ENCODE measurements at places on chromosomes 3 and 15.

GRCh38 chr15:62348118-62348517 is 183.0 kb upstream of the C2CD4B start:
- no peak for DNase-seq

- no peak for DNase-seq
These were observed 260.9 kb upstream of the KCNMB2 start for GRCh38 chr3:178275311-178275710.

GRCh38 chr15:51759557-51760070 is 8.2 kb downstream of the TMOD2 start:
- DNase-seq = peak; percentile 85

DNA sequence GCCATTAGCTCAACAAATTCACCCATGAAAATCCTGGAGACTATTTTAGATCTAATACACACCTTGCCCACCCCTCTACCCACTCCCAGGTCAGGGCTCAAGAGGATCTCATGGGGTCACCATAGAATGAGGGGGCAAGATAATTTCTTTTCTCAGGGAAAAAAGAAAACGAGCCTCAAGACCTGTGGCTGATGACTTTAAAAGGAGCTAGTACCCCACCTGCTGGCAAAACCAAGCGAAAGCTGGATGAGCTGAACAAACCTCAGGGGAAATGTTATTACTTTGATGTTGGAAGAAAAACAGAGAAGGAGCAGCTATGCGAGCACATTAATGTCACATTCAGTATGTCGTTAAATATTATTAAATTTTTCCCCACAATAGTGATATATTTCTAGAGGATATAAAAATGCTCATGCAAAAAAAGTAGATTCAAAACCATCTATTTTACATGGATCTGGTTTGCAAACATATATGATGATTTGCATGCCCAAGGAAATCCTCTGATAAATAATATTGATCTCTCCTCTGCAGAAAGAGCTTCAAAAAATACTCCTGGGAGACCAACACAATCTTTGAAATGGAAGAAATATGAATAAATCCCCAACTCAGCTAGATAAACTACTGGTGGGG is 37.7 kb downstream of the PLD1 start:
- DNase-seq = no peak

GRCh38 chr3:104596551-104596950 is 770.2 kb upstream of the ALCAM start:
- no peak for DNase-seq

- no peak for DNase-seq
These were observed 1.9 kb upstream of the PDIA5 start for GRCh38 chr3:123064914-123065313.

GRCh38 chr3:147958754-147959153 is 549.6 kb downstream of the ZIC1 start:
- DNase-seq = no peak

DNA sequence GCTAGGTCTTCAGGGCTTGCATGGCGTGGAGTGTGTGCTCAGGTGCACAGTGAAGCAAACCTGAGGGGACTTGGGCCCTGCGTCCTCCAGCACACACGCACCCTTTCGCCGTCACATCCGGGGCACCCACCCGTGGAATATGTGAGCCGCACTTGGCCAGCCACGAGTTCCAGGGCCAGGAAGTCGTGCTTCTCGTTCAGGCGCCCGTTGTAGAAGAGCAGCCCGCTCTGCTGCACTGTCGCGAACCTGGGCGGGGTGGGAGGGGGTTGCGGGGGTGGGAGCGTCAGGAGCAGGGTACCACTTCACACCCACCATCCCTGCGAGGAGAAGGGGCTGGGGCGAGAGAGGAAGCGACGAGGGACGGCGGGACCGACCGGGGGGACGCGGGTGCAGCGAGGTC is 7.1 kb downstream of the CELSR3 start:
- DNase-seq = no peak

- DNase-seq = no peak
These were observed 15.1 kb upstream of the UACA start for GRCh38 chr15:70778258-70779076.

DNA sequence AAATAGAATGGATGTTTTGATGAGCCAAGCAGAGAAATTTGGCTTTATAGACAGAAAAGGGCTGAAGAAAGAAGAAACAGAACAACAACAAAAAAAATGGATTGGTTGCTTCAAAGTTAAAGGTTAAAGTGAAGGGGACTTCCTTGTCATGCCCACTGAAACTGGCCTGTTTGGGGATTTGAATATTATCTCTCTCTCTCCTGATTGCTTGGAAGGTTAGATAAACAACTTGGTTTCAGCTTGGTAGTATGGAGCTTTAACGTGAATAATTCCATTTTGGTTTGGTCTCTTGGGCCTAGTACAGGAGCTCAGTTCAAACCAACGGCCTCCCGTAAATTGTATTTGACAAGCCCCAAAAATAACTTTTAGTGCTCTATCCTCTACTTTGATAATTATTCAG is 70.8 kb upstream of the MBNL1 start:
- DNase-seq = no peak

DNA sequence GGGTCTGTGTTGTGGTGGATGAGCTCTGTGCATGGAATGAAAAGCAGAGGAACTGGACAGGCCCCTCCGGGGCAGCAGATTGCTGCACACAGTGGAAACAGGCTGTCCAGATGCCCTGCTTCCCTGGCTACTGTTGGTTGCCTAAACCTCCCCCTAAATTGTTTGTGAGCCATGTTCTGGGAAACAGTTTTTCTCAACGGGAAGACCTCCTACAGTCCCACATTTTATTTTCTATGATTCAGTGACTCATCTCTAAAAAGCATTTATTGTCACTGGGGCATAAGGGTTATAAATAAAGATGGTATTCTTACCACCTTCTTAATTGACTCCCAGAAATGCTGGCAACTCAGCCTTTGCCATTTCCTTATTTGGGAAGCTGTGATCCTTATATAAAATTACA is 20.3 kb upstream of the PTPN9 start:
- no peak for DNase-seq

DNA sequence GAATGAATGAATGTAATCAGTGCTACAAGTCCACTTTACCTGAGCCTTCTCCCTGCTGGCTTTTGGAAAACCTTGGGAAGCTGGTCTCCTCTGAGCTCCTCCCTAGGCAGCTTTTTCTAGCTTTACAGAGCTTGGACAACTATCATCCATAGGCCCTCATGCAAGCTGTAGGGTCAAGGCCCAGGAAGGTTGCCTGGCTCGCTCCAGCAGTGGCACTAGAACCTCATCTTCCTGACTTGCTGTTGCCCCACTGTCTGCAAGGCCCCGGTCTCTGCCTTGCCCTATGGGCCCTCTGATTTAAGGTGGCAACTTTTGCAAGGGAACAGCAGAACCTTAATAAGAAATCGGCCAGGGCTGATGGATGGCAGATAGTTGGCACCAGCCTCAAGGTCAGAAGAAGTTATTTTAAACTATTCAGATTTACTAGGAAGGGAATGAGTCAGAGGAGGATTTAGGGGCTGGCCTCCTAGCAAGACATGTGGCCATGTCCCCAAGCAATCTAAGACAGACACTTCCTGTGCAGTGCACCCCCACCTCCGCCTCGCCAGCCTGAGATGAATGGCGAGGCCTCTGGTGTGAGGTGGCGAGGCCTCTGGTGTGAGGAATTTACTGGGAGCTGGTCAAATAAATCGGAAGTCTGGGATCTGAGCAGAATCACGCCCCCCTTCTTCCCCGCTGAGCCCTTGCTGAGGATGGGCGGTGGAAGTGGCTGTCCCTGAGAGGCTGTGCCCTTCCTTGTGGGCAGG is 180.8 kb downstream of the MEGF11 start:
- no peak for DNase-seq

- DNase-seq = no peak
These were observed 74.1 kb upstream of the KBTBD8 start for GRCh38 chr3:66923969-66924368.

GRCh38 chr15:56739964-56740640 is 6.8 kb upstream of the ZNF280D start:
- no peak for DNase-seq

- no peak for DNase-seq
These were observed 137.1 kb downstream of the ZNF609 start for GRCh38 chr15:64597477-64597822.

DNA sequence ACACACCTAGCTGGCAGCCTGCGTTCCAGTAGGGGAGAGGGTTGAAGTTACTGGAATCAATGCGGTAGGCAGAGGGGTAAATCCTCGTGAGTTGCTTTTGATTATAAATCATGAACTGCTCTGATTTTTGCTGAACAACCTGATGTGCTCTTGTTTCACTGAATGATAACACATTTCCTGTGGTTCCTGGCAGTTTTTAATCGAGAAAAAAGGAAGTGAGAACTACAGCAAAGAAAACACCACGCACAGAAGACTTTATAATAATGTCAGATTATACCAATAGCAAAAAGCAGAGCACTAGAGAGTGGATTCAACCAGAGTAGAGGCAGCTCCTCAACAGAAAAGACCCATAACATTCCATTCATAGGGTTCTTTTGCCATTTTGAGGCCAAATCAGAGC is 200.8 kb upstream of the STRIT1 start:
- no peak for DNase-seq

- no peak for DNase-seq
These were observed 133.9 kb downstream of the STAC start for GRCh38 chr3:36514171-36514570.

DNA sequence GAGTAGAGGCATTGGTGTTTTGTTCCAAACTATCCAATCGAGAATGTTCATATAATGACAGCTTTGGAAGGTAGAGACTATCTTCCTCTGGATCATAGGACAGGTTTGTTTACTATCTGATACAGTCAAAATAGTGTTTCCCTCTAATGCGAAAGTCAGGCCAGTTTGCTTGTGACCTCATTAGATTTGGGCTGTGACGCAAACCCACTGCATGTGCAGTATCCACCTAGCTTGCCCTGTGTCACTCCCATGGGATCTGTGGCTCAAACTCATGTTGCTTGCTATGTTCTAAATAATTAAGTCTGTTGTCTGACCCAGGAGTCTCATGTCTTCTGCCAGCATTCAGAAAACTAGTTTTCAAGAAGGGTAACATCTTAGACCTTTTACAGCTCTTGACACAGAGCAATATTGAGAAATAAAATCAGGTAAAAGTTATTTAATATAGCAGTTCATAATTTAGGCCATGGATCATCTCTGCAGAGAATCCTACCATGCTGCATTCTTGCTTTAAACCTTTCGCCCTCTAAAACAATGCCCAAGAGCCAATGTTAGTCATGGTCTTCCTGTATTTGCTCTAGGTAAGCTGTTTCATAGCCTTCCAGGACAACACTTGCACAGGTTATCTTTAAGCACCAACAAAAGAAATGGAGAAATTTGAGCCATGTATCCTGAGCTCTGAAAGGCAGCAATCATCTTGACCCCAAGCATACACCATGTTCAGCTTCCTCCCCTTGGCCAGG is 26.4 kb downstream of the NIT2 start:
- no peak for DNase-seq

DNA sequence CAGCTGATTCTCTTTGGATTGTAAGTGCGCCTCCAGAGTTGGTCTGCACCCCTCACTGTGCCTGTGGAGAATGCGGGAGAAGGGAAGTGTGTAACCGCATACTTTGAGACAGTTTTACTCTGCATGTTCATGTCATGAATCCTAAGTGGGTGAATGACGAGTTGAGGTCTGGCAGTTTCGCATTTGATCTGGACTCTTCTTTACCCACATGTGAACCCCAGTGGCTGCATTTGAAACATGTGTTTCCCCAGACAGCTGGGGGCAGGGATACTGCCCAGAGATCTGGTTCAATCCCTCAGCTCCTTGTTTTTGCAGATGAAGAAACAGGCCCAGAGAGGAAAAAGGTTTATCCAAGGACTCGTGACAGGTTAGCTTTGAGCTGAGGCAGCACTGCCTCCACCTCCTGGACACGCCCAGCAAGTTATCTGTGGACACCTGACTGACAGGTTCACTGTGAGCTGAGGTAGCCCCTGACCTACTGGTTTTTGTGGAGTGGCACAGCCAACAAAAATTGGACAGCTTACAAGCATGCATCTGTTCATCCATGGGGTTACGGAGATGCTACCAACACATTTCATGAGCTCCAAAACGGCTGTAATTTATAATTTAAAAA is 207.3 kb downstream of the XXYLT1 start:
- no peak for DNase-seq

GRCh38 chr3:128277378-128278069 is 124.2 kb downstream of the EEFSEC start:
- no peak for DNase-seq

DNA sequence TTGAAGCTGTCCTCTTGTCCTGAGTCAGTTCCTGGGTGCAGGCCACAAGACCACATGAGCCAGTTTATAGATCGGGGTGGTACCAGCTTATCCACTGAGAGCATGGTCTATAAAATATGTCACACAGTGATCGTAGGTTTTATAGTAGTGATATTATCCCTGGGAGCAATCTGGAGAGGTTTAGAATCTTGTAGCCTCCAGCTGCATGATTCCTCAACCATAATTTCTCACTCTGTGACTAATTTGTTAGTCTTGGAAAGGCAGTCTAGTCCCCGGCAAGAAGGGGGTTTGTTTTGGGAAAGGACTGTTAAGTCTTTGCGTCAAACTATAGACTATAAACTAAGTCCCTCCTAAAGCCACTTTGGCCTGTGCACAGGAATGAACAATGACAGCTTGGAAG is 693.0 kb upstream of the CADM2 start:
- no peak for DNase-seq

DNA sequence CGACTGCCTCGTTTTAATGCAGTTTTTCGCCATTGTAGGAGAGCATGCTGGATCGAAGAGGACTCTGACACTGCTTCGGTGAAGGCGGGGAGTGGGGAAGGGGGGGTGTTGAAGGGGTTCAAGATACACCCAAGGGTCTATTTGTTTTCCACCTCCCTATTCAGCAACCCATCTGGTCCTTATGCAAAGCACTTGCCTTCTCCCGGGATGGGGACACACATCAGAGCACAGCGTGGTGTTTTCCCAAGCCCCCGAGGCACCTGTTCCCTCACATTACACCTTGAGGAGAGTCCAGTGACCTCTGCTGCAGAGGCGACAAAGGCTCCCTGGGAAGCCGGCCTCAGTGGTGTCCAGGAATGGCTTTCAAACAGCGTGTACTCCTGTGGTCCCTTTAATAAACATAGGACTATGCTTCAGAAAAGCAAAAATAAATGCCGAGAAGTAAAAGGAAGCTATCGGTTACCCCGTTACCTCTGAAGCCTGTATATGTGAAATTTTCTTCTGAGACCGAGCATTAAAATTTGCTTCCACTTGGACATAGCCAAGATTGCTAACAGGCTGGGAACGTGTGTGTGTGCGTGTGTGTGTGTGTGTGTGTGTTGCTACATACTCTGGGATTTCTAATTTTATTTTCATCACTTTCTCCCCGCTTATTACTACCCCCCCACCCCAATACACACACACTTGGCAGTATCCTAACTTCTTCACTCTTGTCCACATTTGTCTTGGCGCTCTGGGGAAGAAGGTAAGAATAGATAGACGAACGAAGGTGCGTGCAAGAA is 53.2 kb downstream of the CCDC54 start:
- no peak for DNase-seq

DNA sequence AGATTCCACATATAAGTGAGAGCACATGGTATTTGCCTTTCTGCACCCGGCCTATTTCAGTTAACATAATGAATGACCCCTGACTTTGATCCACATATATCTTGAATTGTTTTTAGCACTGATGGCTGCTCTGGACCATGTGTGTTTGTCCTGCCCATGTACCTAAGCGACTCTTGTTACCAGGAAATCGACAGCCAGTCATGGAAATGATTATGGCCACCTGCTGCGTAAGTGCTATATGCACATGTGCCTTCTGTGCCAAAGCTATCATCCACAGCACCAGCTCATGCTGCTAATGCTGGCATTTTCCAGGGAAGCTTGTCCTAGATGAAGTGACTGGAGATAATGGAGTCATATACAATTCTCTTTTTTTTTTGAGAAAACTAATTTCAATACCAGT is 103.7 kb downstream of the PEX5L start:
- no peak for DNase-seq

GRCh38 chr3:77053795-77054194 is 13.9 kb downstream of the ROBO2 start:
- DNase-seq = no peak

Measured in DMS79 (cell line).